Activated CD8-positive, alpha-beta T cell treated with anti-CD3 and anti-CD28 coated beads, Interleukin-2, amount 10 ng/mL, durations not matched to agents 7 days and 5 days (primary cell): ENCODE measurements at places on chromosomes 16 and 17.
A peak's percentile ranks its signal among the peaks of the same experiment; 100 is the strongest.

- no peak for DNase-seq
Observed at GRCh38 chr16:83366228-83366627, 441.6 kb upstream of the HSBP1 start.

- DNase-seq = no peak
Observed at GRCh38 chr17:36992701-36993100, 43.9 kb downstream of the AATF start.

- peak; percentile 84 for DNase-seq
Observed at GRCh38 chr17:32341857-32342602, at the start of gene C17orf75. Gene C17orf75 (minus strand): TSS chr17:32342173. CDS start chr17:32342139, 34 bp downstream.

DNA sequence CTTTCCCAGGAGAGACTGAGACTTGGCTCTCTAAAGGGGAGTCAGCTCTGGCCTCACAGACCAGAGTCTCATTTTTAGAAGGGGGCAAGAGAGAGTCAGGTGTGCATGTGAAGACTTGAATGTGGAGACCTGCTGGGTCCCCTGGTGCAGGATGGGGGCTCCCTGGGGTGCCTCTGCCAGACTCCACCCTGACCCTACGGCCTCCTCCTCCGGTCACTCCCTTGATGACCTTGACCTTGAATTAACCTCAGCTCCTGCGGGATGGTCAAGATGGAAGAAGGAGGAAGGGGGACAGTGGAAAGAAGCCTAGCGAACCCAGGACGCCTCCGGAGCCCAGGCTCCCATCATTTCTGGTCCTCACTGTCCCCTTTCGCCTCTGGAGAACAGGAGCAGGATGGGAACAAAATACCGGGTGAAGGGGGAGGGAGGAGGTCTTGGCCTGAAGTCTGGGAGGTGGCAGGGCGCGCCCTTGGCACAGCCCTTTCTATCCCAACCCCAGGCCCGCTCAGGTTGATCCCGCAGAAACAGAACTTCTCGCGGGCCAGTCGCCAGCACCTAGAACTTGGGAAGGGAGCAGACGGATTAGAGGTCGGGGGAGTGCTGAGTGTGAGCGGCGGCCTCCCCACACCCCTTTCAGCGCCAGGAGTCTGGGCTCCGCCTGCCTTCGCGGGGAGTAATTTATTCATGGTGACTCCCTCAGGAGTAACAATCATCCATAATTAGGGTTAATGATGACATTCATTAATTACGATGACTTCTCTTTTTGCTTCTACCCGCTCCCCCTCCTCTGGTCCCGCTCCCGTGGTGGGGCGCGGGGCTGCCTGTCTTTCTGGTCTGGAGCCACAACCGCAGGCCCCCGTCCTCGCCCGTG is 1.6 kb downstream of the STAC2 start:
- no peak for DNase-seq

- no peak for DNase-seq
Observed at GRCh38 chr16:4703906-4704305, 10.5 kb downstream of the NUDT16L1 start.

DNA sequence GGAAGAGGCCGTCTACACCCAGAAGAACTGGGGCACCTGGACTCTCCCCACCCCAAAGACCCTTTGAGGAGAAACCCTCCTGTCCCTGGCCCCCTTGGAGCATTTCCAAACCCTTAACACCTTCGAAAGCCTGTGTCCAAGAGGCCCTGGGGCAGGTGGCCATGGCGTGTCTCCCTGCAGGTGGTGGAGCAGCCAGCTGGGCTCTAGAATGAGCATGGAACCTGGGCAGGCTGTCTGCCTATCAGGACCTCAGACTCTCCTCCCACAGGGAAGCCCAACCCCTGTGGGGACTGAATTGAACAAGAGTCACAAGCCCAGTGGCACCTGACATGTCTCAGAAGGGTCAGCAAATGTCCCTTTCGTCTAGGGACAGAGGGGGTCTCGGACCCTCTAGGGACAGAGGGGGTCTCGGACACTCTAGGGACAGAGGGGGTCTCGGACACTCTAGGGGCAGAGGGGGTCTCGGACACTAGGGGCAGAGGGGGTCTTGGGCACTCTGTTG is 8.4 kb downstream of the CBX4 start:
- DNase-seq = no peak

DNA sequence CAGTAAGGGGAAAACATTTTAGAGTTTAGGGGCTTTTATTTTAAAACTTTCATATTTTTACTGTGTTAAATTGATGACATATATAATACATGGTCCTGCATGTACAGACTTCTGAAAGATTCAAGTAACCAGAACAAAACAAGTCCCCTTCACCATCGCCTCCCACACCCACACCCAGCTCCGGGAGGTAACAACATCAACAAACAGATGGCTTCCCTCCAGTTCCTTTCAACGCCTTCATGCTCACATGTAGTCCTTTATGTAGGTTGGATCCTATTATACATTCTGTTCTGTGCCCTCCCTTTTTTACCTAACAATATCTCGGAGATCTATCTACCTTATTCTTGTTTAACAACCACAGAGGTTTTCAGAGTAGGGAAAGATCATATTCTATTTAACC is 30.5 kb downstream of the GINS3 start:
- no peak for DNase-seq

DNA sequence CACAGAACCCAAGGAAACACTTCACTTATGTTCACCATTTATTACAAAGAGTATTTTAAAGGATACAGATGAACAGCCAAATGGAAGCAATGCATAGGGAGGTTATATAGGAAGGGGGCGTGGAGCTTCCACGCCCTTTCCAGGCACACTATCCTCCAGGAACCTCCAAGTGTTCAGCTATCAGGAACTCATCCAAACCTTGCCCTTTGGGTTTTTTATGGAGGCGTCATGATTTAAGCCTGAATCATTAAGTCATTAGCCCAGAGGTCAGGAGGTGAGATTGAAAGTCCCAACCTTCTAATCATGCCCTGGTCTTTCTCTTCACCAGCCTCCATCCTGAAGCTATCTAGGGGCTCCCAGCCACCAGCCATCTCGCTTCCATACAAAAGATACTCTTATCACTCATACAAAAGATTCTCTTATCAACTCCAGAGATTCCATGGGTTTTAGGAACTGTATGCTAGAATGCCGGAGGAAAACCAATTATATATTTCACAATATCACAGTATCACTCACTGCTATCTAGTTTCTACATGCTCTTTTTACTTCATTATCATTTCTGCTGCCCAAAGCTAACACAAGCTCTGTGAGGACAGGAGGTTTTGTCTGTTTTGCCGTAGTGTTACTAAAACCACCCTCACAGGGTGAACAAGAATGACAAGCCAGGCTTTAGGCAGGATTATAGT is 213.4 kb downstream of the SLC39A11 start:
- no peak for DNase-seq

GRCh38 chr17:13492737-13493122 is 109.0 kb downstream of the HS3ST3A1 start:
- no peak for DNase-seq

GRCh38 chr16:10641953-10642949 is 52.5 kb downstream of the TEKT5 start:
- DNase-seq = no peak

- no peak for DNase-seq
Observed at GRCh38 chr17:56831369-56832095, 2.2 kb downstream of the C17orf67 start.

- DNase-seq = no peak
Observed at GRCh38 chr16:47309581-47310312, 151.1 kb downstream of the ITFG1 start.

- DNase-seq = no peak
Observed at GRCh38 chr17:82838386-82839063, 1.3 kb downstream of the ZNF750 start.

DNA sequence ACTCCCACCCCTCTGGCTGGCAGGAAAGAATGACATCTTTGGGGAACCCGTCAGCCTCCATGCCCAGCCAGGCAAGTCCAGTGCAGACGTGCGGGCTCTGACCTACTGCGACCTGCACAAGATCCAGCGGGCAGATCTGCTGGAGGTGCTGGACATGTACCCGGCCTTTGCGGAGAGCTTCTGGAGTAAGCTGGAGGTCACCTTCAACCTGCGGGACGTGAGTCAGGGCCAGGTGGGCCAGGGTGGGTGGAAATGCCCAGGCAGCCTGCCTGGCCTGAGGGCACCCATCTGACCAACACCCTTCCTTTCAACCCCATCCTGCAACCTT is 8.1 kb upstream of the DCAF7 start:
- no peak for DNase-seq

DNA sequence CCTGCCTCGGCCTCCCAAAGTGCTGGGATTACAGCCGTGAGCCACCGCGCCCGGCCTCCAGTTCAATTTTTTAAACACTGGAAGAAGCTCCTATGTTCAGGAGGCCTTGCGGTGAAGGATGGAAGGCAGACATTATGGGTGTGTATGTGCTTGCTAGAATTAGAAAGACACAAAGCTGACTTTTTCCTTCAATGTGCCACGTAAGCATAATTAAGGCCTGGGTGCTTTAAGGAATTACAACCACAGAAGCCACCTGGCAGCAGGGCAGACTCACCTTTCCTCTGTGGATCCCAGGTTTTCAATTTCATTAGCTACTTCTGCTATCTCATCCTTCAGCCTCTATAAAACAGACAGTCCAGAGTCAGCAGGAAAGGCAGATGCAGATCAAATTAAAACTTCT is 74.2 kb downstream of the CYTH1 start:
- no peak for DNase-seq

GRCh38 chr17:4584101-4584916 is at the start of gene SMTNL2:
Gene SMTNL2 (plus strand): TSS chr17:4584529. CDS start chr17:4584606, 77 bp downstream.
- DNase-seq = no peak

DNA sequence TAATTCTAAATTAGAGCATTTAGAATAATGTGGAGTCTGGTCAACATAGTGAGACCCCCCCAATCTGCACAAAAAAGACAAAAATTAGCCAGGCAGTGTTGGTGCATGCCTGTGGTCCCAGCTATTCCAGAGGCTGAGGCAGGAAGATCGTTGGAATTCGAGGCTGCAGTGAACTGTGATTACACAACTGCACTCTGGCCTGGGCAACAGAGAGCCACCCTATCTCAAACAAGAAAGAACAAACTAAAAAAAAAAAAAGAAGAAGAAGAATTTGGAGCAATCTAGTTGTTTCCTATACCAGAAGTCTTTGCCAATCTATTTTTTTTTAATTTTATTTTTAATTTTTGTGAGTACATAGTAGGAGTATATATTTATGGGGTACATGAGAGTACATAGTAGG is 6.0 kb downstream of the CETP start:
- no peak for DNase-seq
